ENCODE measurements at places on chromosomes 11 and 22. TPM values are rescaled to one million over a fixed set of nuclear protein-coding genes. Genes with fewer than 3 reads are reported as not detected.
A peak's percentile ranks its signal among the peaks of the same experiment; 100 is the strongest.

- DNase-seq = no peak
Measured at GRCh38 chr11:128859563-128860441, 7.3 kb downstream of the KCNJ1 start.

Gene RAB39A
- 0.07 TPM for total RNA-seq

DNA sequence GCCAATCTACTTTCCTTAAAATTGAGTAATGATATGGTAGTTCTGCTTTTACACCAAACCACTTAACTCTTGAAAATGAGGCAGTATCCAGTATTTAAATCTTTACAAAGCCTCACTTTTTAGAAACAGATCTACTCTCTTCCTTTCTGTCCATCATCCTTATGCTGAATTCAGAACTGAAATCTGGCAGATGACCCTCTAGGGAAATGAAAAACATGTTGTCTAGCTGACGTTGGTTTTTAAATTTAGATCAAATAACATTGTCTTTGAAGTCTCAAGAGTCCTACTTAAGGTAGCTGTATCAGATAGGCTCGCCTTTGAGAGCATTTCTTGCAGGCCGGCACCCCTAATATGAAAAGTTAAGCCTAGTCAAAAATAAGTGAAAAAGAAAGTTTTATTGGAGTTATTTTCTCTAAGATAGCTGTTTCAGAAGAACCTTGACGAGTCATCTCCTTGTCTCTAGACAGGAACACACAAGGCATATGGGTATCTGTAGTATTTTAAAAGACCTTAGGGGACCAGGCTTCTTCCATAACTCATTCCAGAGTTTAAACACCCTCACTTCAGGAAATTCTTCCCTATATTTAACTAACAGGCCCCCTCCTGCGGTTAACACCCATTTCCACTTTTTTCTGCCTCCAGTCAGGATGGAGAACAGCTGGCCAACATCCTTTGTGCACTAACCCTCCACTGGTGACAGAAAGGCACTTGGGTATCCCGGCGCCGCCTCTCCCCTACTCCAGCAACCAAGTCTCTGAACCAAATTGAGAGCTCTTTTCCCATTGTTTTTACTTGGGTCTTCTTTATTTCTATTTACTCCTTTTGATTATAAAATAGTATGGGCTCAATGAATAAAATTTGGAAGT is 81.2 kb downstream of the WNT11 start:
- DNase-seq = no peak

GRCh38 chr11:117950301-117950700 is 21.1 kb upstream of the TMPRSS13 start:
- no peak for DNase-seq

DNA sequence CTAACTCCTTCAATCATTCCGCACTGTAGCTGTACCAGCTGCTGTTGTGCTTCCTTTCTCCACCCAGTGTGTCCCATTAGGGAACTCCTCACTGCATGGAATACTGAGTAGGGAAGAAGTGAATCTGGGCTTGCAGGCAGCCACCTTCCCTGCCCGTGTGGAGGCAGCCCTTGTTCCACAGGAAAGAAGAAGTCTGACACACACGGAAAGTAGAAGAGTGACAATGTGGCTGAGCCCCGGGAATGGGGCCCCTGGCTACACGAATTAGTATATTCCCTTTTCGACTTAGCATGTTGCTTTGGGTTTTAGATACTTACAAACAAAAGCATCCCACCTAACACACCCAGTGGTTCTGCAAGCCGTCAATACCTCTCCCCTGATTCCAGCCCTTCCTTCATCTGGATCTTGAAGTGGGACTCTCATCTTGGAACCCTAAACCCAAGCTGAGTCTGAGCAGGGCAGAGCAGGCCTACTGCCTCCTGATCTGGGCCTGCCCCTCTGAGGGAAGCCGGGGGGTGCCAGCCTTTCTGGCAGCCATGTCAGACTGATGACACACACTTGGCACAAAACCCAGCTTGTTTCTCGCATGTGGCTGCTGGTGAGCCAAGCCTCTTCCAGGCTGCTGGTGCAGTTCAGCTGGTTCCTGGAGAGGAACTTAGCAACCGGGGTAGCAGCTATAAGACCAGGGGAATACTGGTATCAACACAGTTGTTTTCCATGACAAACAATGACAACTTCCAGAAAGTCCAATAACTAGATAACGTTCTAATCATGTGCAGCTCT is 71.6 kb downstream of the C11orf58 start:
- peak; percentile 58 for DNase-seq

GRCh38 chr22:27835446-27835845 is 33.9 kb upstream of the MN1 start:
- DNase-seq = no peak

GRCh38 chr11:99739464-99740089 is 718.8 kb downstream of the CNTN5 start:
- no peak for DNase-seq

Gene TUBA8
- total RNA-seq = 7.3 TPM

DNA sequence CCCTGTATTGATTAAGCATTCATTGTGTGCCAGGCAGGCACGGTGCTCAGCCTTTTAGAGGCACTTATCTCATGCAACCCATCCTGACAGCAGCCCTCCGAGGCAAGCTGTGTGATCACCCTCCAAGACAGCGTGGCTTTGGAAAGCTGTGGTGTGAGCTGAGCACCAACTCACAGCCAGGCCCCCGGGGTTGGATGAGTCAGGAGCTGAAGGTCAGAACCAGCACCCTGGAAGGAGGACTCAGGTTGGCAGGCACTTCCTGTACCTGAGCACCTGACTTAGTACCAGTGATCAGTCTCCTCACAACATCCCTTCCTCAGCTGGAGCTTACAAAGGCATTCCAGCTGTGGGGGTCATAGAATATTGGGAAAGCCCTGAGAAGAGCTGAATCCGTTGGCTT is 9.0 kb downstream of the PATZ1 start:
- DNase-seq = no peak

Gene MLC1
- total RNA-seq = not detected

DNA sequence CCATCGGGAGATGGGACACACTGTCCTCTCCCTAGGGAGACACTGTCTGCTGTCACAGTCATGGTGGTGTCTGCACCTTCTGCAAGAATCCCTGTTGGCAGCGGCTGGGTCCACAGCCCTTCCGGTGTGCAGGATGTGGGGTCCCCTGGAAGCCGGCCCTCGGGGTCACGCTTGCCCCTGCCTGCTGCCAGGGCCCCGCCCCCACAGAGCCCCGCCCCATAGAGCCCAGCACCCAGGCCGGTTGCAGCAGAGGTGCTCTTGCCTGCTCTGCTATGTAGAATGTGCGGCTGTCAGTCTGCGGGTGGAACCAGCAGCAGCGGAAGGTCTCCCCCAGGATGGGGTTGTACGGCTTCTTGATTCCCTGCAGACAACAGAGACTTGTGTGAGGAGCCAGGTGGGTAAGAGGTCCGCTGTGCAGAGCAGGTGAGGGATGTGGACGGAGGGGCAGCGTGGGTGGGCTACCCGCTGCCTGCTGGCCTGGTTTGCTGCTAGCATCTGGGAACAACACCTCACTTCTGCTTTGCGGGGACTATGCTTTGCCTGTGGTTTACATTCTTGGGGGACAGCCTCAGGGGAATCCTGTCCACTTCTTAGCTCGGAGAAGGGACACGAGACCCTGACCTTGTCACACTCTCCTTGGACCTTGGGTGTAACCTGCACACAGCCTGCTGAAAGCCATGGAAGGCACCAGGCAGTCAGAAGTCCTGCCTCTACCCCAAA is 44.9 kb upstream of the CARS1 start:
- no peak for DNase-seq

GRCh38 chr11:29027436-29027835 is 919.2 kb downstream of the METTL15 start:
- no peak for DNase-seq

- no peak for DNase-seq
Measured at GRCh38 chr11:91097083-91097482, 874.2 kb upstream of the CHORDC1 start.

- no peak for DNase-seq
Measured at GRCh38 chr11:95387325-95387724, 156.3 kb upstream of the SESN3 start.

DNA sequence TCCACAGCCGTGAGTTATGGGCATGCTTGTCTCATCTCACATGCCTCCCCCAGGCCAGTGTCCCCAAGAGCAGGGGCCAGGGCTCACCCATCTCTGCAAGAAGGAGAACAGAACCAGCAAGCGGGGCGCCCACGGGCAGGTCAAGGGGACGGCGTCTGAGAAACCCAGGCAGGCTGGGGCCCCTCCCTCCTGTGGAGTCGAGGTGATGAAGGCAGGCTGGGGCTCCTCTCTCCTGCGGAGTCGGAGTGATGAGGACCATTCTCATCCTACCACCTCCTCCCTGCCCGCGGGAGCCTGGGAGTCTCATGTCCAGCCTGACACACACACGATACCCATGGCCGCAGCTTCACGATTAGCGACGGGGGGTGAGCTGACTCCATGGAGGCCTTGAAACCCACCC is 141.9 kb downstream of the CTTN start:
- no peak for DNase-seq

DNA sequence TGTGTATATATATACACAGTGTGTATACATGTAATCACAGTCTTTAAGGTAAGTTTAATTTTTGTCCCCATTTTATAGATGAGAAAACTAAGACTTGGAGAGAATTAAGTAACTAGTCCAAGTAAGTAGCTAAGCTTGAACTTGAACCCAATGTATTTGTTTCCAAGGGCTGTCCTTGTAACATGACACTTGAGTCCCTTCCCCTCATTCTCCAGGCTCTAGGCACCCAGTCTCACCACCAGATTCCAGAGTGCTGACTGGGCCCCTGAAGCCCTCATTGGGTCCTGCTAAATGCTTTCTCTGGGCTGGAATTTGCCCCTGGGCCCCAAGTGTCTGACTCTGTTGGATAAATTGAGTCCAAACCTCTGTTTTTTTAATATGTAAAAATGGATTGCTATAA is 45.5 kb downstream of the ADM start:
- no peak for DNase-seq

GRCh38 chr11:97107604-97108003 is 717.8 kb downstream of the JRKL start:
- DNase-seq = no peak

DNA sequence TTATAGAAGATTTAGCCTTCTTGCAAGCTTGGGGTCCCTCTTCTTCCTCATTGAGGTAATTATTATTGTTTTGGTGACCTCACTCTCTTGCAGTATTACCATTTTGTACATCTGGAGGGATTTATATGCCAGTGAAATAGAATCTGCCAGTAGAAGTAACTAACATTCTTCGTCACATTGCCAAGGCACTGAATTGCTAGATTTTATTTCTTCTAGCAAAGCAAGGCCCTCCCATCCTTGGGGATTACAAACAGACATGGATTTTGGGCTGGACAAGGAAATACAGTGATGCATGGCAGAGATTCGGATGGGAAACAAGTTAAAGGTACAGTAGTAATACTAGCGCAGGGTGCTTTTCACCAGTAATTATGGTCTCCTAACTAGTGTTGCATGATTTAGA is 7.8 kb downstream of the ADAMTS15 start:
- no peak for DNase-seq

Gene PGR
- total RNA-seq = 0.07 TPM

Gene RFPL1
- not detected for total RNA-seq

- no peak for DNase-seq
Measured at GRCh38 chr11:40987776-40988435, 471.5 kb downstream of the LRRC4C start.

Gene KBTBD3
- 3.9 TPM for total RNA-seq

DNA sequence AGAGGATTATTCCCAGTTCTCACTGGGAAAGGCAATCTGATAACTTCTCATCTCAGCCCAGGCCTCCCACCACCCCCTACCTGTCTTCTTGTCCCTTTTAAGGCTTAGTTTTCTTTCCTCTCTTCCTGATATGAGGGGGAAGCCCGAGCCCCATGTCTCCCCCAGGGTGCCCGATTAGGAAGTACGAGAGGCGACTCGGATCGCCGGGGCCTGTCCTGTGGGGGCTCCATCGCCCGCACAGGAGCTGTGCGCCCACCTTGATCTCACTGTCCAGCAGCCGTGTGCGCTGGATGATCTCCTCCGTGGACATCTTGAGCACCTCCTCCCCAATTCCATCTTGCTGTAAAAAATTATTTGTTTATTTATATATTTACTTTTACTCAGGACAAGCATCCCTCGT is 628 bp downstream of the PSMC3 start:
- DNase-seq = no peak

Gene LINC01488
- total RNA-seq = not detected

- DNase-seq = no peak
Measured at GRCh38 chr11:29435421-29435820, 581.4 kb downstream of the KCNA4 start.

DNA sequence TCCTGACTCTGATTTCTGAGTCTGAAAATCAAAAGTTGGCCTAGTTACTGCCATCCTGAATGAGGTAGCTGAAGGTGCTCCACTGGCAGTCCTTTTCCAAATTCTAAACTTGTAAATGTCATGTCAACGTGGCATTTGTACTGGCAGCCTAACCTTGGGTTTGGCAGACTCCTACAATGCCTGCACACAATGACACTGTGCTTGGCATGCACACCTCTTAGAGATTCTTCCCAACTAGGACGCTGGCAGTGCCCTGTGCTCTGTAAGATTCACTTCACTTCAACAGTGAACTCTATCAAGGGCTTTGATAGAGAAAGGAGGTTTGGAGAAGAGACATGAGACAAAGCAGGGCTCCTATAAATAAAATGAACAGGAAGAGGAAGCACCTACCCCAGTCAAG is 21.9 kb upstream of the PPP2R1B start:
- DNase-seq = no peak

- DNase-seq = peak; percentile 26
Measured at GRCh38 chr11:40302669-40303068, 1156.8 kb downstream of the LRRC4C start.

Gene CRYBB3
- total RNA-seq = not detected

DNA sequence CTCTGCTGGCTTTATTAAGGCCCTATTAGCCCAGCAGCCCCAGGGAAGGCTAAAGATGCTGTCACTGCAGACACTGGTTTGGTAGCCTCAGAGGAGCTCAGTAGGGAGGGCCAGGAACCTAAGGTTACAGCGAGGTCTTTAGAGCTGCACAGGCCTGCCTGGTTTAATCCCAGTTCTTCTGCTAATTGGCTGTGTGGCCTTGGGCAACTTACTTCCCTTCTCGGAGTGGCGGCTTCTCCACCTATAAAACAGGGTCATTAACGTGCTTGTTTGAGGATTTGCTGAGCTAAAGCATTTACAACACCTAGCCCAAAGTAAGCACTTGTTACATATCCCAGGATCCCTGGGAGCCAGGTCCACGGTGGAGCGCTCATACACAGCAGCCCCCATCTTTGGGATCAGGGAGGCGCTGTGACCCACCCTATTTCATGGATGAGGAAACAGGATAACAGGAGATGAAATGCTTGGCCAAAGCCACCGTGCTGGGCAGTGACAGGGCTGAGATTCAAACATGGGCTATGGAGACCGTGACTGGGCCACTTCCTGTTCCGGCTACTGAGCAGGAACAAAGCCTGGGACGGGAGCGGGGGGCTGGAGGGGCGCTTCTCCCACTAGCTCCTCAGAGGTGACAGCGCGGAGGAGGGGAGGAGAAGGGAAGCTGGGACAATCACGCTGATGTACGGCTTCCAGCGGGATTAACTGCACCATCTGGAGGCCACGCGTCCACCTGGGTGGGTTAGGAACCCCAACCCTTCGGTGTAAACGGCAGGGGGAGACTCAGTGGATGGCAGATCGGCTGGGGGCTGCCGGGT is 61.5 kb downstream of the IGLL1 start:
- DNase-seq = no peak

Gene FOSL1
- 11.5 TPM for total RNA-seq
